ENCODE measurements at places on chromosomes 1 and 21.

DNA sequence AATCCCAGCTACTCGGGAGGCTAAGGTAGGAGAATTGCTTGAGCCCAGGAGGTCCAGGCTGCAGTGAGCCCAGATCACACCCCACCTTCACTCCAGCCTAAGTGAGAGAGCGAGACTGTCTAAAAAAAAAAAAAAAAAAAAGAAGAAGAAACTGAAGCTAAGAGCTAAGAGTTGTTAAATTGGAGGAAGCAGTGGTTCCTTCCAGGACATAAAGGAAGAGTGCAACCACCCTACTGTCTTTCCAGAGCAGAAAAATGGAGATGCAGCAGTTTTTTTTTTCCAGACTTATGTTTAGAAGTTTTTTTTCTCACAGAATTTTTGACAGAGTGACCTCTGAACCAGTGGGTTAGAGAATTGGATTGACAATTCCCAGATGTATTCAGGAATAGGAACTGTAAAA, 88.7 kb downstream of the HLX start:
- no peak for DNase-seq

DNA sequence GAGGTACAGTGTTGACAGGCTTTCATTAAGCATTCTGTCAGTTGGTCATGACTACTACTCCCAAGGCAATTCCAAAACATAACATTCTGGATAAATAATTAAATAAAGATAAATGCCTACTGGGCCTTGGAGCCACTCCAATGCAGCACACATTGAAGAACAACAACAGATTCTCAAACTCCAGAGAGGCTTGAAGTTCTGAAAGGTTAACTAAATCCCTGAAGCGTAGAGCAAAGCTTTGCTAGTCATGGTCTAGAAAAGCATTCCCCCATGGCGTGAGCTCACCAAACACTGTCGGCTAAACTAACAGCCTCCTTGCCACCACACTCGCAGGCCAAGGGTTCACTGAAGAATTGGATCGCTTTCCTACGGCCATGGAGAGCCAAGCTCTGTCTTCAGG, 268.0 kb downstream of the ATG4C start:
- DNase-seq: no peak

DNA sequence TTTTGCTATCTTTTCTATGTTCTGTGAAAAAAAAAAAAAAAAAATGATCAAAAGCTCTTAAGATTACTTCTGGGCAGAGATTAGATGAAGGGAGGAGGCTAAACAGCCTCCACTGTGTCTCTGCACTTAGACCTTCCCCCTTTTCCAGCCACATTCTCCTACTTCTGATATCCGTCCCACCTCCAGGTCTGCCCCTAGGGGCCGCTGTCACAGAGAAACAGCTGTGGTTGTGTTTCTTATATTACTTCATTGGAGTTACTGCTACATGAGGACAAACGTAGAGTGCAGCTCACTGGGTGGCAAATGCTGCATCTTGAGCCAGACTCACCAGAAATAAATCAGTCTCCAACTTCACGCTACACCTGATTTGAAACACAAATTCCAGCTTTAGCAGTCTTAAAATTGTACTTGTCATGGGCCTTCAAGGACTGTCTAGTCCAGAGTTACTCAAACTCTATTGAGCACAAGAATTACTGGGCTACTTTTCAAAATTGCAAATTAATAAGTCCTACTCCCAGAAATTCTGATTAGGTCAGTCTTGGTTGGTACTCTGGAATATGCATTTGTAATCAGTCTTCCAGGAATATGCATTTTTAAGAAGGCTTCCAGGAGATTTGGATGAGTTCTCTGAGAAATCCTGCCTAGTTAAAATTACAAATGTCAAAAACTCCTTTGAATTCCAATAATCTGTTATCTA, 125.2 kb upstream of the PTBP2 start:
- no peak for DNase-seq

- DNase-seq: no peak
These were observed at the start of gene SHISAL2A for GRCh38 chr1:52632732-52633290. Gene SHISAL2A (plus strand): TSS chr1:52633168. CDS start chr1:52633494, 326 bp downstream.

DNA sequence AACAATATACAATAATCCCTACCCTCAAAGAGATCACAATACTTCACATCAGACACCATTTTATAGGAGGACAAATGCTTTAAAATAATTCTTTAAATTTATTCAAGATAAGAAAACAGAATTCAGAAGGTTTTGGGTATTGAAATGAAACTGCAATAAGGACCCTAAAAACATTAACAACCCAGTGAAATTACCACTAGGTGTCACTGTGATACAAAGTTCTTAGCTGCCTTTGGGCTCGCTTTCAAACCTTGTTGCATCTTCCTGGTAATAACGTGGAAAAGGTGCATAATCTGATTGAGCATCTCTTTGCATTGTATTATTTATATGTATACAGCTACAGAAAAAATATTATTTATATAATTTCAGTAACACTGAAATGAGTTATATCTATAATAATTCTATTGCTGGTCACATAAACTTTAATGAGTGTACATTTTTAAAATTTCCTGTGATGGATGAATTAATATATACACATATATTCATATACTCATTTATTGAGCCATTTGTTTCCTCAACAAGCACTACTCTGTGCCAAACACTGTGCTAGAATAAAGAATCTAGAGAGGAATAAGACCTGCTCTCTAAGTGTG, 185.2 kb downstream of the FAF1 start:
- no peak for DNase-seq
